KBM-7 (cell line): ENCODE measurements at places on chromosomes 2 and 18.

- DNase-seq, result no peak
Observed at GRCh38 chr2:108619925-108620620, 85.8 kb downstream of the LIMS1 start.

GRCh38 chr2:190080527-190081049, 18.1 kb upstream of the MSTN start:
- DNase-seq, result no peak

DNA sequence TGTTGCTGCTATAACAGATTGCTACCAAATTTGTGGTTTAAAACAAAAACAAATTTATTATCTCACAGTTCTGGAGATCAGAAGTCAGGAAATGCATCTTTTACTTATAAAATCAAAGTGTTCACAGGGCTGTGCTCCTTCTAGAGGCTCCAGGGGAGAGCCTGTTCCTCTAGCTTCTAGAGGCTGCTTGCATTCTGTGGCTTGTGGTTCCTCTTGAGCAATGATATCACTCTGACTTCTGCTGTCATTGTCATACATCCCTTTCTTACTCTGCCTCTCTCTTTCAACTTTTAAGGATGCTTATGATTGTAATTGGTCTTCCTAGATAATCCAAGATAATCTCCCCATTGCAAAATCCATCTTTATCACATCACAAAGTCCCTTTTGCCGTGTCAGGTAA, 6.1 kb upstream of the DCC start:
- no peak for DNase-seq

DNA sequence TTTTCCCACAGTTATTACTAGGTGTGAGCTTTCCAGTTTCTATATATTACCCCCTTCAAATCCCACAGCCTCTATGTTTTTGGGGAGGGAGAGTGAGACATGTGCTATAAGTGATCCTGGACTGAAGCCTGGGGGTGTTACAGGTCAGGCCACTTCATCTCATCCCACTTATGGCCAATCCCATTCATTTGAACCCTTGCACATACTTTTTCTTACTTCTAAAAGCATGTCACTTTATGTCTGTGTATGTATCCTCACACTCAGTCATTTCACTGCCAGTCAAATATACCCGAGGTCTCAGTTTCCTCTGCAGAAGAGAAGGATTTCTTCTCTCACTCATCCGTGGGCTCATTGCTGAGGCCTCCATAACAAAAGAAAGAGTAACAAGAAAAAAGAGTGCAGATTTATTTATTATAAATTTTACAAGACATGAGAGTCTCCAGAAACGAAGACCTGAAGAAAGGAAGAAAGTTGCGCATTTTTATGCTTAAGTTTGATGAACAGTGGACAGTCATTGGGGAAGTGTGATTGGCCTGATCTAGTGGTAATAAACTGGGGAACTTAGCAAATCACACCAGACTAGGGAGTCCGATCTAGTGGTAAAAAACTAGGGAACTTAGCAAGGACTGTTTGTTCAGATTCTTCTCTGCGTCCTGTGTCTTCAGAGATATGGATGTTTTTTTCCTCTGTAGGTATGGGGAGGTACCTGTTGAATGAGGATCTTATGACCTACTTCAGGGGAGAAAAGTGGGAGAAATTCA, 52.1 kb downstream of the ICOS start:
- DNase-seq, result no peak

DNA sequence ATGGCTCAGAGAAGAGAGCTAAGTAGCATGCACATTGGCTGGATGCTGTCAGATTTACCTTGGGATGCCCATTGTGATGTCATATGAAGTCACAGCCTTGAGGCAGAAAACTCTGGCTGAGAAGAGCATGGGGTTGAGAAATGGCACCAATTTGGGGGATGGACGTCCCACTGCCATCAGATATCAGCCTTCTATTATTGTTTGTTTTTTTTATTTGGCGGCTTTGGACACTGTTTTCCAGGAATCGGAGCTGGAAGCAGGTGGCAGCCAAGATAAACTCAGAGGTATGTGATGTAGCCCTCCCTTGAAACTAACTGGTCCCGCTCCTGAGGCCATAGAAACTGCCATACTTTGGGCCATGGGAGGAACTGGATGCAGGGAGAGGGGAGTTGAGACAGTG, 40.6 kb downstream of the GCKR start:
- DNase-seq, result no peak
